ENCODE measurements at places on chromosomes 6 and 20.

GRCh38 chr6:131791476-131791875 is 16.3 kb upstream of the ENPP1 start:
- DNase-seq = no peak

DNA sequence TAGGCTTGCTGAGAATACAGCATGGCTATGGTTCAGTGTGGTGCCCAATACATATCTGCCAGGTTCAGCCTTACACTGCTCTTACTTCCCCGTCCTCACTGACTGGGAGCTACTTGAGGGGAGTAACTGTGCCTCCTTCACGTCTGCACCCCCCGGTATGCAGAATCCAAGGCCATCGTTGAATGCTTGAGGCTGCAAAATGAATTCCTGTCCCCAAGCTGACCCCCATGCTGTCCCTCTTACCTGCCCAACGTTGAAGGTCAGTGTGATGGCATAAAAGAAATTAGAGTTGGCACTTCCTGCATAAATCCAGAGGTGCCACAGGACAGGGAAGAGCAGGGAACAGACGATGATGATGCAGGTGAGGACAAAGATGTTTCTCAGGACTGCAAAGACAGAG is 16.3 kb downstream of the MAP1LC3A start:
- DNase-seq = no peak

DNA sequence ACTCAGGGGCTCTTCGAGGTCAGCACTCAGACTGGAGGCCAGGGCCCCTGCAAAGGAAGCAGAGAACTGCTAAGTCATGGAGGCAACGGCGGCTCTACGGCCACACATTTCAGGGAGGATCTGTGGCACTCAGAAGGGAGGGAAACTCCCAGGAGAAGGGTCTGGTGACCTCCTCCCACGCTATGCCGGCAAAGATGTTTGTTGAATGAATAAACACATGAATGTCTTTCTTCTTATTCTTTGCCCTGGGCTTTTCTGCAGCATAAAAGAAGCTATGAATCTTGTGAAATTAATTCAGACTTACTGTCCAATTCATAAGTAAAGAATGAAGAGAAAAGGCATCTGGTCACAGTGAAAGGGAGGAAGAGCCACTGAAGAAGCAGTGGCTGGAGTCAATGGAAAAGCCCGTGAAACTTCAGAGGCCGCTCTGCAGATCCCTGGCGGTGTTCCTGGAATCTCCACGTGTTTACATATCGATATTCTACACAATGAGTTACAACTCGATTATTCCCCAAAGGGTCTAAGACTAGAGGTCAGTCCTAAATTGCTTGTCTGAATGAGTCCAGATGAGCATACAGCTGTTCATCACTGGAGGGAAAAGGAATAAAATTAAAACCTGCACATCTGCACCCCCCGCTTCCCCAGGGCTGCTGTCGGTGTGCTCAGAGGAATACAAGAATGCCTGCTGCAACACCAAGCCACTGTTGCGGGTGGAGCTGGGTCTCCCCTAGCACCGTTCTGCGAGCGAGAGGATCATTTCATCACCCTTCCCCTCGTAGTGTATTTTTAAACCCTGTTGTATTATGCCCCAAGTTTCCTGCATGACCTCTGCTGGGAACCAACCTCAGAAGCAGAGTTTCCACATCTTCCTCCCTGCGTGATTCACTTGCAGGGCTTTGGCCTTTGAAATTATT is 25.6 kb downstream of the INSM1 start:
- no peak for DNase-seq

GRCh38 chr20:38725148-38725901 is 1.0 kb downstream of the SLC32A1 start:
- DNase-seq = peak; percentile 11

- DNase-seq = no peak
Measured at GRCh38 chr6:64694356-64694755, 1012.7 kb downstream of the EYS start.

GRCh38 chr20:57787151-57787989 is 77.6 kb upstream of the PMEPA1 start:
- DNase-seq = no peak

DNA sequence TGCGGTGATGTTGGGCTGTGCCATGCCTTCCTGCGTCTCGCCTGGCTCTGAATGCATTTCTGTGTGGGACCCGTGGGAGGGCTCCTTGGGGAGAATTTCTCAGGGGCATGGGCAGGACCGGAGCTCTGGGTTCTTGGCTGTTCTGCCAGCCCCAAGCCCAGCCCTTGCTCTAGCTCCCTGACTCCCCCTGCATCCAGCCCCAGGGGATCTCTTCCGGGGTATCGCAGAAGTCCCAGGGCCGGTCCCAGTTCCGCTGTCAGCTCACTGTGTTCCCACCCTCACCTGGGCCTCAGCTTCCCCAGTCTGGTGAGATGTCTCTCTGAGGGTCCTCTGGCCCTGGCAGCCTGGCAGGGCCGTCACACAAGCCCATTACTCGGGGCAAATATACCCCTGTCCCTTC is 20.5 kb downstream of the SPDEF start:
- DNase-seq = no peak

DNA sequence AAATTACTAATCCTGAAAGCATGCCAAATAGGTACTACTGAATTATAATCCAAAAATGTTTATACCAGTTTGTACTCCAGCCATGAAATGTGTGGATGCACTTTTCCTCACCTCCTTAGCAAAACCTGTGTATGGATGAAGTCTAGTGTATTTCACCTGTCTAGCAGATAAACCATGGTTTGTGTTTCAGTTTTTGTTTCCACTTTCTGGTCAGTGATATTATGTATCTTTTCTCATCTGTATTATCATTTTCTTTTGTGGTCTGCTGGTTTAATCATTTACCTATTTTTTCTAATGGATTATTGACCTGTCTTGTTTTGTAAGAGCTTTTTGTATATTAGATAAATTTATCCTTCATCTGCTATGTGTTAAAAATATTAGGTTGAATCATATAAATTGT is 41.0 kb upstream of the TMEM217 start:
- no peak for DNase-seq

DNA sequence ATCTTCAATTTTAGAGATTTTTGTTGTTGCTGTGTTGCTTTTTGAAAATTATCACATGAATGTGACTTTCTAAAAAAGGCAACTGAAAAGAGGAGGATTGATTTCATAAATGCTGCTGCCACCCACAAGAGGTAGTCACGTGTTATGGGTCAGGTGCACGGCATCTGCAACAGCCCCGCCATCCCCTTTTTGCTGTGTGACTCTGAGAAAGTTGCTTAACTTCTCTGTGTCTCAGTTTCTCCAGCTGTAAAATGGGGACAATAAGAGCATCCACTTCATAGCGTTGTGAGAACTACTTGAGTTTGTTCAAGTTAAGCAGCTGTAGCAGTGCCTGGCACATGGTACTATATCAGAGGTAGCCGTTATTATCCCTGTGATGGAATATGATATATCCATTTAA is 10.7 kb downstream of the CCN5 start:
- no peak for DNase-seq

- DNase-seq = no peak
Measured at GRCh38 chr20:25720285-25720684, 23.6 kb upstream of the ZNF337 start.

GRCh38 chr6:105849746-105850145 is 236.4 kb upstream of the PRDM1 start:
- no peak for DNase-seq
